Erythroblast (primary cell): ENCODE measurements at places on chromosomes 5 and 9.

GRCh38 chr5:87411973-87412629, 629 bp downstream of the CCNH start:
- DNase-seq: peak; percentile 80

DNA sequence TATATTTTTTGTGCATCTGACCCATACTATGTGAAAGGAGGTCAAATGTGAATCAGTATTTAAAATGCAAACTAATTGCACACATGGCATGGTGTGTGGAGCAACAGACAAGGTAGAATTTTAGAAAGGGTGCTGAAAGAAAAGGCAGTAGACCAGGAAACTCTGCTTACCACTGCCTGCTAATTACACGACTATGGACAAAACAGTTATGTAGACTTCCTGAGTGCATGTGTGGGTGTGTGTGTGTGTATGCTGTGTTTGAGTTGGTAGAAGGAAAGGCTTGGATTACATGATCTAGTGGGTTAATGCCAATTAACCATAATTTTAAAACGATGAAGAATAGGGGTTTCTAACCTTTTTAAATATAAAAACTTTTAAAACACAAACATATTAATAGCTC, 349.9 kb downstream of the SH3GL2 start:
- no peak for DNase-seq

- DNase-seq: no peak
Observed at GRCh38 chr9:16069671-16070454, 517.0 kb downstream of the CCDC171 start.

DNA sequence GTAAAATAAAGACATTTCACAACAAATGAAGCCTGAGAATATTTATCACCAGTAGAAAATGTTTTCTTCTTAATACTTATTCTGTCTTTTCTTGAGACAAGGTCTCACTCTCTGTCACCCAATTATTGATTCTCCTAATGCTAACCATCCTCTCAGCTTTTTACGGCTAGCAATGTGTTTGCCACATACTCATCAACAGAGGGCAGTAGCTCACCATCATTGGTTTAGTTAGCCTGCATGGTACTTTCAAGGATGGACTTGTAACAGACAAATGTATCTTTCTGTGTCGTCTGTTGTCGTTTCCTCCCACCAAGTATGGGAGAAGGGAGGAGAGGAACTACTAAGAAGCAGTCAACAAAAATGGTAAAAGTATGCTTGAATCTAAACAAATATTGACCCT, 5.9 kb upstream of the ACO1 start:
- DNase-seq: peak; percentile 84

GRCh38 chr5:17326600-17327037, 109.2 kb downstream of the BASP1 start:
- no peak for DNase-seq

DNA sequence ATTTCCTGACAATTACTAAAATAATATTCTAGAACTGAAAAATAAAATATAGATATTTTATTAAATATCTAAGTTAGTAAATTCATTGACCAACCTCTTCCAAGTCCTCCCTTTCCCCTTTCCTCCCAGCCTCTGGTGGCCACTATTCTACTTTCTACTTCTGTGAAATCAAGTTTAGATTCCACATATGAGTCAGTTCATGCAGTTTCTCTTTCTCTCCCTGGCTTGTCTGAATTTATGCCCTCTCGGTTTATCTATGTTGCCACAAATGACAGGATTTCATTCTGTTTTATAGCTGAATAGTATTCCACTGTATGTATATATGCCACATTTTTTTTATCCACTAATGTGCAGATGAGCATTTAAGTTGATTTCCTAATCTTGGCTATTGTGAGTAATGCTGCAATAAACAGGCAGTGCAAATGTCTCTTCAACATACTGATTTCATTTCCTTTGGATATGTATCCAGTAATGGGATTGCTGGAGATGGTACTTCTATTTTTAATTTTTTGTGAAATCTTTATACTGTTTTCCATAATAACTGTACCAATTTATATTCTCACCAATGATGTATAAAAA, 52.3 kb downstream of the WDR36 start:
- DNase-seq: no peak

GRCh38 chr5:61010467-61011454, 65.8 kb downstream of the NDUFAF2 start:
- peak; percentile 5 for DNase-seq

DNA sequence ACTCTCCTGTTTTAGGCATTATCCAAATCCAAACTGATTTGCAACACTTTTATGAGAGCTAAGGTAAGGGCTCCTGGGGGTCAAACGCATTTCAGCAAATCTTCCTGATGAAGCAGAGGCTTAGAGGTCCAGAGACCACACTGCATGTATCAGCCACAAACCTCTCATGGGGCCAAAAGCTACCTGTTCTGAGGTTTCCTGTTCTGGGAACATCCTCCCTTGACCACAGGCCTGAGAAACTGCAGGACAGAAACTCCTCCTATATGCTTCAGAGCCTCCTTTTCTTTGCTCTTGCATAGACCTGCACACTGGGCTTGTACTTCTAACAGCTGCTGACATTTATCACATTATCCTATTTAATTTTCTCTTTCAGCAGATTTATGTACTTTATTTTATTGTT, 92.6 kb downstream of the OR2K2 start:
- DNase-seq: no peak

DNA sequence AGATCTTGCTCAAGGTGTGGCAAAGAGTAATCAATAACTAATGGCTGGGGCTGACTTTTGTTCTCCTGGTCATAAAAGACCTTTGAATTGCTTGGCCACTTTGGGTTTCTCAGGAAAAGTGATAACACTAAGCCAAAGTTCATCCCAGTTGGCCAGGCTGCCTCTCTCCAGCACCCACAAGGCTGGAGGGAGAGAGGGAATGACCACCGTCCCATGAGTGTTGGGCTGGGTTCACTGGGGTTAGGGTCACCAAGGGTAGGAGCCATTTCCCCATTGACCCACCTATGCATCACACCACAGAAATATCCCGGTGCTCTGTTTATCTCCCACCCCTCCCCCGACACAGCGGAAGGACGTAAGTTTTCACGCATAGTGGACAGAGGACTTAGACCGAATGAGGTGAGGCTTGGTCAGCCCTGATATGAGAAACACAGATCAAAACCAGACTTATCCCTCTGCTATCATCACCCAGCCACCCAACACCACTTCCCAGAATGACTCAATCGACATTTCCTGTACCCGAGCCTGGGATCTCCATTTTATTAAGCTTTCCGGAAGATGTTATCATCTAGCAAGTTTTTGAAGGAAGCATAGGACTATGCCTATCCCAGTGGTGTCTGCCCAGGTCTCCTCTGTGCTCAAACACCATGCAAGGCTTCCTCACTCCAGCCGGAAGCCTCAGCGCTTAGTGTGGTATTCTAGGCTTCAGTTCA, 27.0 kb upstream of the PPARGC1B start:
- no peak for DNase-seq

GRCh38 chr5:157382996-157383800, 76.8 kb upstream of the NIPAL4 start:
- DNase-seq: no peak

DNA sequence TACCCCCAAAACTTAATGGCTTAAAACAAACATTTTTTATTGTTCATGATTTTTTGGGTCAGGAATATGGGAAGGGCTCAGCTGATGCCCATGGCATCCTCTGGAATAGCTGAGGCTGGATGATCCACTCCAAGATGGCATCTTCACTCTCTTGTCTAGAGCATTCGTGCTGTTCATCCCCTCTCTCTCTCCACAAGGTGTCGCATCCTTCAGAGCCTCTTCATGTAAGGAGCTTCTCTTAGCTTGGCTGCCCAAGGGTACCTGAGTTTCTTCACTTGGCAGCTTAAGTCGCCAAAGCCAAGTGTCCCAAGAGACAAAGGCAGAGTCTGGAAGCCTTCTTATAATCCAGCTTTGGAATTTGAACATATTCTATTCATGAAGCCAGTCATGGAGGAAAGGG, 294.7 kb downstream of the CHSY3 start:
- DNase-seq: no peak

- peak; percentile 20 for DNase-seq
Observed at GRCh38 chr5:132753135-132753987, 6.1 kb downstream of the CCNI2 start.

GRCh38 chr5:76065258-76065657, 17.9 kb upstream of the SV2C start:
- DNase-seq: no peak

GRCh38 chr5:441996-442334, 1.0 kb upstream of the EXOC3 start:
- no peak for DNase-seq

GRCh38 chr9:109828254-109828653, 48.3 kb downstream of the PALM2AKAP2 start:
- DNase-seq: no peak

DNA sequence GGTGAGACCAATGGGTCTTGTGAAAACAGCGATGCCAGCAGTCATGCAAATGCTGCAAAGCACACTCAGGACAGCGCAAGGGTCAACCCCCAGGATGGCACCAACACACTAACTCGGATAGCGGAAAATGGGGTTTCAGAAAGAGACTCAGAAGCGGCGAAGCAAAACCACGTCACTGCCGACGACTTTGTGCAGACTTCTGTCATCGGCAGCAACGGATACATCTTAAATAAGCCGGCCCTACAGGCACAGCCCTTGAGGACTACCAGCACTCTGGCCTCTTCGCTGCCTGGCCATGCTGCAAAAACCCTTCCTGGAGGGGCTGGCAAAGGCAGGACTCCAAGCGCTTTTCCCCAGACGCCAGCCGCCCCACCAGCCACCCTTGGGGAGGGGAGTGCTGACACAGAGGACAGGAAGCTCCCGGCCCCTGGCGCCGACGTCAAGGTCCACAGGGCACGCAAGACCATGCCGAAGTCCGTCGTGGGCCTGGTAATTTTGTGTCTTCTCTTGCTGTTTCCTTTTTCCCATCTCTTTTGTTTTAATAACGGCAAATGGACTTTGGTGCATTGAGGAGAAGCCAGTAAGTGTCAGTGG, 98.0 kb downstream of the EHMT1 start:
- no peak for DNase-seq

GRCh38 chr9:132712753-132713152, 42.5 kb downstream of the GTF3C4 start:
- DNase-seq: no peak

- no peak for DNase-seq
Observed at GRCh38 chr9:137499858-137500661, 40.9 kb upstream of the NSMF start.

GRCh38 chr5:121988488-121988887, 26.7 kb downstream of the SRFBP1 start:
- no peak for DNase-seq

GRCh38 chr9:101172616-101173015, 144.1 kb downstream of the PLPPR1 start:
- DNase-seq: no peak

DNA sequence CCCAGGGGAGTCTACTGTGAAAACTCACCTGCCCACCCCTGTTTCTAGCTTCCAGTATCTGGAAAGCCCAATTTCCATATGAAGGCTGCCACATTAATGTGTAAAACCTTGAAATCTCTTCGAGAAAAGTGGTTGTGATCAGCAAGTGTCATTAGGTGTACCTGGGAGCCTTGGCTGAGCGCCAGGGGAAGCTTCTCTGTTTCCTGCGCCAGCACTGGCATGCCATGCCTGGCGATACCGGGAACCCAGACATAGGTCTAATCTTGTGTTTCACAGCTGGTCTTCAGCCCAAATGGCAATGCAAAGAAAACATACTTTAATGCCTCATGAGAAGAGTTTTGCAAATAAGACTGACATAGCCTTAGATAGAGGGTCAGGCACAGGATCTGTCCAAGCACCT, 101.6 kb downstream of the TENT4A start:
- DNase-seq: no peak

GRCh38 chr5:9555961-9556360, 10.1 kb upstream of the SEMA5A start:
- DNase-seq: no peak

- no peak for DNase-seq
Observed at GRCh38 chr9:111301195-111301594, 28.8 kb downstream of the OR2K2 start.

- DNase-seq: no peak
Observed at GRCh38 chr9:126704157-126704891, 90.6 kb downstream of the LMX1B start.

- DNase-seq: no peak
Observed at GRCh38 chr5:159893040-159893695, 23.1 kb upstream of the ADRA1B start.

GRCh38 chr5:169979871-169980270, 424 bp downstream of the INSYN2B start:
- DNase-seq: no peak

DNA sequence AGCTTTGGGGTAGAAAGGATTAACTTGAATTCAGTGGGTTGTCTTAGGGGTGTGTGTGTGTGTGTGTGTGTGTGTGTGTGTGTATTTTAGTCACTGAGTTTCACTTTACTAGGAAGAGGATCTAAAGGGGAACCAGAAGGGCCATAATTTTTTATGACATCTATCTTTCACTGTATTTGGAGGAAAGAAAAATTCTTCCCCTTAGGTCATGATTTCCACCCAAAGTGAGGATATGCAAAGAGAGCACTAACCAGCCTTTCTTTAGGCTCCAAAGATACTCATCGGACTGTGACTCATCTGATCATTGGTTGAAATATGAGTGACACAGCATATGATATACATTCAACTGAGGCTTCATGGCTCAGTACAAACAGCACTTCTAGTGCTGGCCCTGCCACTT, 75.2 kb upstream of the RASGRF2 start:
- peak; percentile 13 for DNase-seq

DNA sequence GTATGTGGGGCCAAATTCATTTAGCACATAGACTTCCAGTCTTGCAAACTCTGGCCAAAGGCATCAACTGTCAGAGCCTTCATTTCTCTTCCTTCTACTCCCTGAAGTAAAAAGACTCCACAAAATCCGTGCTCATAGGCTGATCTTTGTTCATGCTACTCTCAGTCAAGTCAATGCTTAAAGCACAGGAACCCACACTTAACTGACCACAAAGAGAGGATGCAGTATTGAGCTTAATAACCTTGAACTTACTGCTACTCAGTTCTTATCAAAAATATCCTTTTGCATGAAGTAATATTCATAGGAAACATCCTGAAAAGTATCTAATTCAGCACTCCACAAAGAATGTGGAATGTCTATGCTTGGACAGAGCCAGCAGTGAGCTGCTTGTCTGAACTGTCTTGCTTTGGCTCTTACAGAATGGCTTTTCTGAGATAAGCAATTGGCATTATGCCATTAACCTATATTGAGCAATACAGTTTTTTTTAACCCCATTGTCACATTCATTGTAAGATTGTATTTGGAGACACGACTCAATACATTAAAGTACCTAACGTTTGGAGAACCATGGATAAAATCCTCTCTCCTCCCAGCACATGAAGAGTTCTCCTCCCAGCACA, 21.7 kb downstream of the LPAR1 start:
- peak; percentile 27 for DNase-seq

DNA sequence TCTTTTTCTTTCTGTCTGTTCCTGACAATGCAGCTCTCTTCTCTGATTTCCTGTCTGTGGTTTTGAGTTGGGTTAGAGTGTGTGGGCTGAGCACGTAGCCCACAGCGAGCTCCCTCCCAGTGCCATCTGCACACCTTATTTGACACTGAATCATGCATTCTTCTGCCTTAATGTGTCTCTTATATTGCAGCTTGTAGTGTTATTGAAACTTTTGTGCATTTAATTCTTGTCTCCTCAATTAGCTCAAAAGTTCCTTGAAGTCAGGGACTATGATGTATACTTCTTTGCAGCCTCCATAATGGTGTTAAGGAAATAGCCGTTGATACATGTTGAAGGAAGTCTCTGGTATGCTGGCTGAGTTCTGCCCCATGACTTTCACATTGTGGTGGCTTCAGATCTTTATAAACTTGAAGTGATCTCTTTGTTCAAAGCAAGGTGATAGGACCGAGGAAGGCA, 576.2 kb upstream of the CLINT1 start:
- no peak for DNase-seq

- no peak for DNase-seq
Observed at GRCh38 chr9:22512495-22512894, 65.9 kb downstream of the DMRTA1 start.

GRCh38 chr5:124398460-124398859, 348.0 kb downstream of the ZNF608 start:
- DNase-seq: no peak
